ENCODE measurements at places on chromosomes 5 and 9. TPM values are rescaled to one million over a fixed set of nuclear protein-coding genes. Genes with fewer than 3 reads are reported as not detected.

LTC4S gene
- 2.4 TPM for total RNA-seq

SMU1 gene
- total RNA-seq: 23.0 TPM

CPLANE1 gene
- total RNA-seq: 31.4 TPM

TICAM2 gene
- 2.8 TPM for total RNA-seq

PWWP2A gene
- total RNA-seq: 21.9 TPM

TBC1D2 gene
- total RNA-seq: 25.6 TPM

DBH gene
- not detected for total RNA-seq

FOXI1 gene
- total RNA-seq: not detected
